ENCODE measurements at places on chromosomes 16 and 17. TPM values are rescaled to one million over a fixed set of nuclear protein-coding genes. Genes with fewer than 3 reads are reported as not detected.

- peaks cover 37% of the 10 kb centered on the region for H3K4me1 ChIP-seq
- H3K27ac ChIP-seq: no peak overlapping the region
- DNase-seq: no peak
- no peak overlapping the region for H3K4me3 ChIP-seq
- no peaks in the 10 kb centered on the region for H3K27me3 ChIP-seq
These were observed 101.2 kb downstream of the OR1D5 start for GRCh38 chr17:2962236-2962635.

- no peak overlapping the region for H3K27ac ChIP-seq
- no peaks in the 10 kb centered on the region for H3K36me3 ChIP-seq
- no peaks in the 10 kb centered on the region for H3K27me3 ChIP-seq
- H3K4me1 ChIP-seq: no peaks in the 10 kb centered on the region
- no peak for DNase-seq
These were observed 13.9 kb downstream of the CENPV start for GRCh38 chr17:16339402-16339801.

DNA sequence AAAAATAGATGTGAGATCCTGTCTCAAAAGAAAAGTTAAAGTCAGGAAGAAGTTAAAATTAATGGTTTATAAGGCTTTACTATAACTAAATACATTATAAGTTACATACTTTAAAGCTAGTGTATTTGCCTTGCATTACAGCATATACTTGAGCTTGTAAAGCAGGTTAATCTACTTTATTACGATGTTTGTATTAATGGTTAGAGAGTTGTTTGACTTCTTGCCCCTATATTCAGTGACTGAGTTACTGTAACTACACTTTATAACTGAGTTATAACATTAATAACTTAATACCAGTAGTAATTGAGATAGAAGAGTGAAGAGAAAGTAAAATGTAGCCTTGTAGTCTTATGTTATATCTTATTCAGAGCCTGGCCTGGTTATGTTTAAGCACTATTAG is 22.9 kb downstream of the CLTC start:
- peaks cover 26% of the 10 kb centered on the region for H3K36me3 ChIP-seq
- peak overlapping the region; percentile 41 for H3K4me3 ChIP-seq
- no peaks in the 10 kb centered on the region for H3K27me3 ChIP-seq
- DNase-seq: no peak
- peak overlapping the region; percentile 38 for H3K27ac ChIP-seq

- no peaks in the 10 kb centered on the region for H3K4me1 ChIP-seq
- H3K36me3 ChIP-seq: peaks cover 5% of the 10 kb centered on the region
- H3K27me3 ChIP-seq: peaks cover 98% of the 10 kb centered on the region
- H3K4me3 ChIP-seq: no peak overlapping the region
These were observed 228.9 kb upstream of the TNRC6C start for GRCh38 chr17:77729587-77729986.

The ZNF205 gene
- total RNA-seq: 17.7 TPM

- H3K4me1 ChIP-seq: peaks cover 39% of the 10 kb centered on the region
- no peak overlapping the region for H3K4me3 ChIP-seq
- H3K27me3 ChIP-seq: peaks cover 57% of the 10 kb centered on the region
- H3K27ac ChIP-seq: no peak overlapping the region
These were observed 16.1 kb upstream of the GSDMA start for GRCh38 chr17:39946551-39947330.

All from Calu3 (cell line).